ENCODE measurements at places on chromosomes 1 and 21. TPM values are rescaled to one million over a fixed set of nuclear protein-coding genes. Genes with fewer than 3 reads are reported as not detected.

The RNF186 gene
- polyA plus RNA-seq = not detected

The MYOC gene
- not detected for polyA plus RNA-seq

The GSTM1 gene
- 10.7 TPM for polyA plus RNA-seq

The MX2 gene
- 51.2 TPM for polyA plus RNA-seq

The PDPN gene
- polyA plus RNA-seq = not detected

The NHLH2 gene
- not detected for polyA plus RNA-seq

The RGS13 gene
- 0.20 TPM for polyA plus RNA-seq

The PYCR2 gene
- 107 TPM for polyA plus RNA-seq

The CFHR2 gene
- not detected for polyA plus RNA-seq

The CD164L2 gene
- polyA plus RNA-seq = not detected

The PLA2G4A gene
- polyA plus RNA-seq = not detected

The OR2T35 gene
- not detected for polyA plus RNA-seq

The SAMD13 gene
- polyA plus RNA-seq = not detected

The RBBP5 gene
- polyA plus RNA-seq = 6.8 TPM

The PRKAA2 gene
- not detected for polyA plus RNA-seq

The ANGPTL7 gene
- not detected for polyA plus RNA-seq

The TOE1 gene
- 28.6 TPM for polyA plus RNA-seq

The WDR77 gene
- polyA plus RNA-seq = 65.0 TPM

The AADACL4 gene
- not detected for polyA plus RNA-seq

The ILDR2 gene
- polyA plus RNA-seq = 0.03 TPM

The USH2A gene
- not detected for polyA plus RNA-seq

The VASH2 gene
- polyA plus RNA-seq = 0.06 TPM

The PRR9 gene
- not detected for polyA plus RNA-seq

The SGIP1 gene
- not detected for polyA plus RNA-seq

The APOBEC4 gene
- not detected for polyA plus RNA-seq

The C1orf87 gene
- polyA plus RNA-seq = not detected

The OR2T2 gene
- 0.19 TPM for polyA plus RNA-seq

The NME7 gene
- 3.3 TPM for polyA plus RNA-seq

The SPATA46 gene
- not detected for polyA plus RNA-seq

The NMNAT2 gene
- not detected for polyA plus RNA-seq

The MTARC1 gene
- polyA plus RNA-seq = 0.33 TPM

The PDE9A gene
- 0.34 TPM for polyA plus RNA-seq

The SHISAL2A gene
- 31.0 TPM for polyA plus RNA-seq

The ELK4 gene
- 11.0 TPM for polyA plus RNA-seq

The RHOC gene
- polyA plus RNA-seq = 32.7 TPM

The LCE3D gene
- polyA plus RNA-seq = not detected

The CD5L gene
- not detected for polyA plus RNA-seq

The FCGR3B gene
- polyA plus RNA-seq = 0.13 TPM

The TRIM46 gene
- polyA plus RNA-seq = 3.4 TPM
